ENCODE measurements at places on chromosomes 1 and 21.

DNA sequence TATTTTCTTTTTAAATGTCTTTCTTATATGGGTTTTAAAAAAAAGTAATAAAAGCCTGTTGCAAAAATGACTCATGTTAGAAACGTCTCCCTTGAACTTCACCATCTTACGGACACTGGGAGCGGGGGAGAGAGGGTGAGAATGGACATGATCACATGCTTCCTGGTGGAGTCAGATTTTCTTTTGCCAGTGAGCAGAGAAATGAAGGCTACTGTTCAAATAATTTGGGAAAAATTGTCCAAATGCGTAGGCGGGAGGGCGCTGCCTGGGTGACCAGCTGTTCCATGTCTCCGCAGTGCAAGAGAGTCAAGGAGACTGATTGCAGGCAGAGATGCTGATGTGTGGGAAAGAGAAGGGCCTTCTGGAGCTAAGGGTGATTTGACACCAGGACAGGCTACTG is 23.1 kb downstream of the EIF2D start:
- DNase-seq, result no peak

DNA sequence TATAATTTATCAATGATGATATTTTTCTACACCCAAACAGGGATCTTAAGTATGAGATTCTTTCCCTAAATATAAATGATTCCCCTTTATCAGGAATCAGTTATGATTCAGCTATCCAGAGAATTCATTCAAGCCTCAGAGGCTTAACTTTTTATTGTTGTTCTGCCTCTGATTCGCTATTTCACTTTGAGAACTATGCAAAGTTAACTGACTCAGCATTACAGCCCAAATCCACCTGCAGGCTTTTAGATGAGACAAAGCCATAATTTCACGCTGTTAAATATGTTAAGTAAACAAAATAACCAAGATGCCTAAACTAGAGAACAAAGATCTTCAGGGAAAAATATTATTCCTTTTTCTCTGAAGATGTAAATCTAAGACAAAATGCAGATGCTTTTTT is 8.5 kb downstream of the SCYL3 start:
- DNase-seq, result no peak

DNA sequence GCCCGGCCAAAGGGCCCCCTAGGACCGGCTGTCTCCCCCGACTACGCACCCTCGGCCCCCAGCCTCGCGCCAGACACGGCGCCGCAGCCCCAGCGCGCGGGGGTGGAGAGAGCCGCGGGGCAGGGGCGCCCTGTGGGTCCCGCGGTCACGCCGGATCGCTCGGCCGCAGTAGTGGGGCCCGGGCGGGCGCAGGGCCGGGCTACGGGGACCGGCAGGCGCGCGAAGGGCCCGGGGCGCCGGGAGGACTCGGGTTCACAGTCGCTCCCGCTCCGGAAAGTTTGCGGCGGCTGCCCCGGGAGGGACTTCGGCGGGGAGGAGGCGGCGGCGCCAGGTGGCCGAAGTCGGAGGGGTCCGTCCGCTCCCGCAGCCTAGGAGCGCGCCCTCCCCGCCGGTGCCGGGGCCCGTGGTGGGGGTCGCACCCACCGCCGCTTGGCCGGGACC is 7.1 kb upstream of the ZNF669 start:
- no peak for DNase-seq

GRCh38 chr1:100397681-100398080 is 45.4 kb downstream of the CDC14A start:
- DNase-seq, result no peak

- no peak for DNase-seq
Observed at GRCh38 chr1:218459878-218460711, 115.0 kb downstream of the TGFB2 start.

DNA sequence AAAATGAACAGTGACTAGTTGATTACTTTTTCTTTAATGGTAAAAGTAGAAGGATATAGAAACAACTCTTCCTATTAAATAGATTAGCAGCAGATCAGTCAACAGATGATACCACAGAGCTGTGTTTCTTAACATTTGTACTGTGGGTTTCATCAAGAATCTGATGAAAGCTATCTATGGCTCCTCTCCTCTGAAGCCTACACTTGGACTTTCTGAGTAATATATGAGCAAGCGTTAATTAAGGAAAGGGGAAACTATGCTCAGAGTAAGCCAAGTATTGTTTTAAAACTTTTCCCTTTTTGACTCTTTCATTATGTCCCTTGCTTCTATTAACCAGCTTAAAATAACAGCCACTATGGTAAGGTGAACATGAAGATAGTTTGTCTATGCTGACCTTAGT is 10.8 kb downstream of the ARID4B start:
- no peak for DNase-seq

DNA sequence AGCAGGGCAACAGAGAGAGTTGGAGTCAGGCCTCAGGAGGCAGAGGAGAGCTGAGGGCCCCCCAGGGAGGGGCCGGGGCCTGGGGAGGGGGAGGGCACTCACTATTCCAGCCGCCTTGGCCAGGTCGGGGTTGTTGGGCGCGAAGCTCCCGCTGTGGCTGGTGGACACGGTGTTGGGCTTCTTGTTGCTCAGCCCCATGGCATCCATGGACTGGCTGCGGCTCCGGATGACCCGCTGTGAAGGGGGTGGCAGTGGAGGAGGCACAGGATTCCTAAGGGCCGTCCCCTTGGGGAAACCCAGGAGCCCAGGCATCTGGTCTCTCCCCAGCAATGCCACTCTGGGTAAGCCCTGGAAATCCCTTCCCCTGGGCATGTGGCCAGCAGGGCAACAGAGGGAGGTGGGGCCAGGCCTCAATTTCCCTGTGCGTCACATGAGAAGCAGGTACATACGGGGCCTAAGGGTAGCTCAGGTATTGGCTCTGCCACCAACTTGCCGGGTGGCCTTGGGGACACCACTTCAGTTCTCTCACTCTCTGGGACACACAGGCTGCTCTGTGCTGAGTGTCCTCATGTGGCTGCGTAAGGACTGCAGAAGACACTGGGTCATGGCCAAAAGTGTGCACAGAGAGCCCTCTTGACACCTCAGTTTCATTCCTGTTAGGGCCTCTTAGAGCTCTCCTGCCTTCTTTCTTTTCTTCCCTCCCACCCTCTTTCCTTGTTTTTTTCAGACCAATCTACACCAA is 63.0 kb downstream of the RAP1GAP start:
- DNase-seq, result no peak

- DNase-seq, result peak; percentile 63
Observed at GRCh38 chr1:110060034-110060661, 10.3 kb downstream of the ALX3 start.

DNA sequence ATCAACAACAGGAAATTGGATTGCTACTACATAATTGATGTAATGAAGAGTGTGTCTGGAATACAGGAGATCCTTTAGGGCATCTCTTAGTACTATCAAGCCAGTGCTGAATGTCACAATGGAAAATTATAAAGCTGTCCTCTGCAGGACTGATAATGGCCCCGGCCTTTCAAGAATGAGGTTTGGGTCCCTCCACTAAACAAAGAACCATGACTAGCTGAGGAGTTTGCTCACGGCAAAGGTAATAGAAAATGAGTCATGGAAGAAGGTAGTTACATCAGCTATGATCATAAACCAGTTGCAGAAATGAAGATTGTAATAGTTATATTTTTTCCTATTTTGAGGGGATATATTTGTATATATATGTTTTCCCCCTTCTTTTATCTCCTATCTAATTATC is 145.8 kb downstream of the KCNJ6 start:
- no peak for DNase-seq

- DNase-seq, result no peak
Observed at GRCh38 chr1:67190410-67190809, 24.2 kb downstream of the IL23R start.

DNA sequence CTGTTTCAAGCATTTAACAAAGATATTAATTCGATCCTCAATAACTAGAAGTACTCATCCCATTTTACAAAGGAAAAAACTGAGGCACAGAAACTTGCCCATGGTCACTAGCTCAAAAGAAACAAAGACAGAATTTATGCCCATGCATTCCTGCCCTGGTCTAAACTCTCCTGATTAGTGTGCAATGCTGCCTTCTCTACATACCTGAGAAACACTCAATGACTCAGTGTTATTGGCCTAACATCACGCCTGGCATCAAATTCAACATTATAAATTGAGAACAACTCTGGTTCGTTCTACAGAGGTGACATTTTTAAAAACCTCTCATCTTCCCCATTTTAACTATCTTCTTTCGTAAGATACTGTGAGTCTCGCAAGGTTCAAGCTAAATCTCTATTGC is 5.2 kb downstream of the APP start:
- no peak for DNase-seq

DNA sequence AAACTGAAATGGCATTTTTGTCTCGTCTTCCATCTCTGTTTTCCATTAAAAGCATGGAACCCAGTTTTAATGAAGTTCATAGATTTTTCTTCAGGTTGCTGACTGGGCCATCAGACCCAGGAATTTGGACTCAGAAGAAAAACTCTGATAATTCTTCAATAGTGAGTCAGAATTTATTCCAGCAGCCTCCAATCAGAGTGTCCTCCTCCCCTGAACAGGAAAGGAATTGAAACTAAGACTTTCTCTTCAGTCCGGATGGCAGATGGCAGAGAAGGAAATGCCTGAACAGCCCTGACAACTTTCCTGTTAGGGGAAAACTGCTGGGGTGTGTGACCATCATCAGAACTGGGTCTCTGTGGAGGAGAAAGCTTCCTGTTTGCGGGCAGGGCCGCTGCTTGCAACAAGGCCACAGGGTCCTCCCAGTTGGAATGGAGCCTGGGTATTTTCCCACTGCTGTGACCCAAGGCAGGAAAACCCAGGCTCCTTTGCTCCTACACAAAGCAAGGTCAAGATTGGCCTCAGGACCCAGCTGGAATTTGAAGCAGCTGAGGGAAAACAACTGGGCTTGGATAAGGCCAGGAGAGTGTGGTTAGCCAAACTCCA is 20.7 kb downstream of the CD34 start:
- DNase-seq, result no peak

DNA sequence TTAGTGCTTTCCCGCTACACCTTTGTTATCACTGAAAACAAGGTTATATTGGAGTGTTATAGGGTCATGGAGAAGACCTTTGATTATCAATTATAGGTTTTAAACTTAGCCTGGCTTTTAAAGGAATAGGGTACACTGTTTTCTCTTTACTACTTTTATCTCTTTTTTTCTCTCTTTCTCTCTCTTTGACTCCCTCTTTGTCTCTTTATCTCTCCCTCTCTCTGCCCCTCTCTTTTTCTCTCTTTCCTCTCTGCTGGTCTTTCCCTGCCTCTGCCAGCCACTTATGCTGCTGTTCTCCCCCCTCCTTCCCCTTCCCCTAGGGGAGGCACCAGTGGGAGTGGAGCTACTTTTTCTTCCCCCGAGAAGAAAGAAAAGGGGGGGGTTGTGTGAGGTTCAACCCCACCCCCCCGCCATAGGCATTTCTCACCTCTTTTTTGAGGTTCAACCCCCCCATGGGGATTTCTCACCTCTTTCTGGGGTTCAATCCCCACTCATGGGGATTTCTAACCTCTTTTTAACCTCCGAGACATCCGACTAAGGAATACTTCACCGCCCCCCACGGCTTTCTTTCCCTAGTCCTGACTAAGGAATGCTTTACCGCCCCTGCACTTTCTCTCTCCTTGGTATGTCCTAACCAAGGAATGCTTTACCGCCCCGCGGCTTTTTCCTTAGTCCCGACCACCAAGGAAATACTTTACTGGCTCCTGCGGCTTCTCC is 17.2 kb upstream of the ZBTB8B start:
- DNase-seq, result no peak

DNA sequence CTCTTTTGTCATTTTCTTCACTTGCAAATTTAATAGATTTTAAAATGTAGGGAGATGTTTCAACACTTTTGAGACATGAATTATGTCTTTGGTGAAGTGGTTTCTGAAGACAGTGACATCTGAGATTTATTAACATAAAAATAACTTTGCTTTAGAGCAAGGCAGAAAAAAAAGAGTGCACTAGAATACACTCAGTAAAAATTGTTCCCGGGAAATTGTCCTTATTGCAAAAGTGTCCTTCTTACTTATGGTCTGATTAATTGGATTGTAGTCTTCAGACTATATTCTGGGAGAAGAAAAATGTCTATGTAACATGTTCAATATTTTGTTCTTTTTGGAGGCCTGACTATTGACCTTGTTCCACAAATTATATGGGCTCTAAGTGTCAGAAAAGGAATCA is 468.5 kb downstream of the NCAM2 start:
- DNase-seq, result no peak

DNA sequence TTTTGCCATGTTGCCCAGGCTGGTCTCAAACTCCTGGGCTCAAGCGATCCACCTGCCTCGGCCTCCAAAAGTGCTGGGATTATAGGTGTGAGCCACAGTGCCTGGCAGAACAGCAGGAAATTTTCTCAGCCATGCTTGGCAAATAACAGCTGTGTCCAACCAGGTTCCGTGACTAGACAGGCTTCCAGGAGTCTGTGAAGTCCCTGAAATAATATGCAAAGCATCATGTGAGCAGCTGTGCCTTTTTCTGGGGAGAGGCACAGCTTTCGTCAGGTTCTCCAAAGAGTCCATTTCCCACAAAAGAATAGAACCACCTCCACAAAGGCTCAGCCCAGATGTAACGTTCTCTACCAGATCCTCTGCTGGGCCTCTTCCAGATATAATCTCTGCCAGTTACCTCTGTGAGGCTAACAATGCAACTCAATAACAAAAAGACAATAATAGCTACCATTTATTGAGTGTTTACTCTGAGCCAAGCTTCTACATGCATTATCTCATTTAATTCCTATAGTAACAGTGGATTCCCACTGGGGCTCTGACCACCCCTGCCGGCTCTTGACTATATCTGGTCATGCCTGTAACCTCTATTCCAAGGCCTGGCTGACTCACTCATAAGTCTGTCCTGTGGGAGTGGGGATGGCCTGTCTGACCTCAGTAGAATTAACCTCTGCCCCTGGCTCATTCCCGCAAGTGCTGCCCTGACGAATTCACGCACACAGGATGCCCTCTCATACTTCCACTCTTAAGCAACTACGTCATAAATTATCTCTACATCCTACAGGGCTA is 4.0 kb upstream of the NKAIN1 start:
- no peak for DNase-seq

DNA sequence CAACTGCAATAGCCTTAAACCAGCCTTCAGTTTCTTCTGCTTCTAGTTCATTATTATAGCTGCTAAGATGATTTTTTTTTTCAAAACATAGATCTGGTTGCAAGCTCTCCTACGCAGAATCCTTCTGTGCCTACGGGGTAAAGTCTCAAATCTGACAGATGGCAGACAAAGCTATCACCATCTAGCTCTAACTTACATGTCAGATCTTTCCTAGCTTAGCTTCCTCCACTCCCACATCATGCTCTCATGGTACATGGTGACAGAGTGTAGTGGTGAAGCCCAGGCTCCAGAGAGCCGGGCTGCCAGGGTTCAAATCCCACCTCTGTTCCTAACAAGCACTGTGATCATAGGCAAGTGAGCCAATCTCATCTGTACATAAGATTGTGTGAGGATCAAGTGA is 24.2 kb upstream of the GUCA2B start:
- DNase-seq, result no peak

DNA sequence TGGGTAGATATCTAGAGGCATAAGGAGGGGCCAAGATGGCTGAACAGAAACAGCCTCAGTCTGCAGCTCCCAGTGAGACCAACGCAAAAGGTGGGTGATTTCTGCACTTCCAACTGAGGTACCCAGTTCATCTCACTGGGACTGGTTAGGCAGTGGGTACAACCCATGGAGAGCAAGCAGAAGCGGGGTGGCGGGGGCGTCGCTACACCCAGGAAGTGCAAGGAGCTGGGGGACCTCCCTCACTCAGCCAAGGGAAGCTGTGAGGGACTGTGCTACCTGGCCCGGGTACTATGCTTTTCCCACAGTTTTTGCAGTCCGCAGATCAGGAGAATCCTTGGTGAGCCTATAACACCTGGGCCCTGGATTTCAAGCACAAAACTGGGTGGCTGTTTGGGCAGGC is 26.0 kb downstream of the KIFAP3 start:
- no peak for DNase-seq

All from T-helper 2 cell treated with Interferon-gamma antibody and Interleukin-4, amounts not matched to agents 5 μg/mL and 100 μg/mL, for 36 hours (primary cell).